ENCODE measurements at places on chromosomes 11 and 22. TPM values are rescaled to one million over a fixed set of nuclear protein-coding genes. Genes with fewer than 3 reads are reported as not detected.

FOLR1 gene
- 5.0 TPM for total RNA-seq

DNA sequence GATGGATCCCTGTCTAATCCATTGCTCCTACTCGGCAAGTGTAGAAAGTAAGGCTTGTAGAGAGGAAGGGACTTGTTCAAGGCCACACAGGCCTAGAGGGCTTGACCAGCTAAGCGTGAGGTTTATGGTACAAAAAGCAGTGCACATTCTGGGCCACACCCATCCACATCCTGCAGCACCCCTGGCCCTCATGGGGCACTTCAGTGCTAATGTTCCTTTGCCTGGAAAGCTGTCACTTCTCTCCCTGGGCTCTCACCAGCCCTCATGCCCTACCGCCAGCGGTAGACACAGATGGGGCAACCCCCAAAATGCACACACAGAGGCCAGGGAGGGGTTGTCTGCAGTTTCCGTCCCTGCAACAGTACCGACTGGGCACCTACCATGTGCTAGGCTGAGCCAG, 7.1 kb upstream of the MGAT3 start:
- H3K4me3 ChIP-seq = no peak overlapping the region
- no peaks in the 10 kb centered on the region for H3K36me3 ChIP-seq
- no peak overlapping the region for H3K27ac ChIP-seq
- peaks cover 35% of the 10 kb centered on the region for H3K4me1 ChIP-seq
- no peak for DNase-seq

UBASH3B gene
- total RNA-seq = 81.9 TPM

MRGPRE gene
- total RNA-seq = not detected

- no peaks in the 10 kb centered on the region for H3K4me1 ChIP-seq
- no peak for DNase-seq
- H3K27ac ChIP-seq = no peak overlapping the region
- no peak overlapping the region for H3K4me3 ChIP-seq
- no peaks in the 10 kb centered on the region for H3K27me3 ChIP-seq
These were observed 684.0 kb downstream of the OPCML start for GRCh38 chr11:132848336-132848735.

DNA sequence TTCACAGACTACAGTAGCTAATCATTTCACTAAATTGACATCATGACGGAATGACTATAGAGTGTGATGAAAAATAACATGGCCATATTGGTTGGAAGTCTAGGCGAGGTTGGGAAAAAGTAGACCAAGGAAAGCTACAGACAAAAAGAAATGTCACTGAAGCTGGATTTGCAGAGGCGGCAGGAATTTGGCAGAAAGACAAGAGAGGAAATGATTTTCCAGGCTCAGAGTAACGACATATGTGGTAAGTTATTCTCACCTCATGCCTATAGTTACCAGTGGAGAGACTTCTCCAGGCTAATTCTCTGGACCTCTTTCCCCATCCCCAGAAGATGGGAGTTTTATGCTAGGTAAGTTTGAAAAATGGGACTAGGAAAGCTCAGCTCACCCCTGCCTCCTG, 1005.8 kb upstream of the CCDC90B start:
- DNase-seq = no peak
- no peak overlapping the region for H3K27ac ChIP-seq
- no peak overlapping the region for H3K4me3 ChIP-seq
- H3K27me3 ChIP-seq = no peaks in the 10 kb centered on the region

GRCh38 chr11:72812967-72813739, 1.1 kb upstream of the ATG16L2 start:
- peak overlapping the region; percentile 85 for H3K4me3 ChIP-seq
- DNase-seq = peak; percentile 70
- H3K27me3 ChIP-seq = no peaks in the 10 kb centered on the region
- peak overlapping the region; percentile 74 for H3K27ac ChIP-seq

DNA sequence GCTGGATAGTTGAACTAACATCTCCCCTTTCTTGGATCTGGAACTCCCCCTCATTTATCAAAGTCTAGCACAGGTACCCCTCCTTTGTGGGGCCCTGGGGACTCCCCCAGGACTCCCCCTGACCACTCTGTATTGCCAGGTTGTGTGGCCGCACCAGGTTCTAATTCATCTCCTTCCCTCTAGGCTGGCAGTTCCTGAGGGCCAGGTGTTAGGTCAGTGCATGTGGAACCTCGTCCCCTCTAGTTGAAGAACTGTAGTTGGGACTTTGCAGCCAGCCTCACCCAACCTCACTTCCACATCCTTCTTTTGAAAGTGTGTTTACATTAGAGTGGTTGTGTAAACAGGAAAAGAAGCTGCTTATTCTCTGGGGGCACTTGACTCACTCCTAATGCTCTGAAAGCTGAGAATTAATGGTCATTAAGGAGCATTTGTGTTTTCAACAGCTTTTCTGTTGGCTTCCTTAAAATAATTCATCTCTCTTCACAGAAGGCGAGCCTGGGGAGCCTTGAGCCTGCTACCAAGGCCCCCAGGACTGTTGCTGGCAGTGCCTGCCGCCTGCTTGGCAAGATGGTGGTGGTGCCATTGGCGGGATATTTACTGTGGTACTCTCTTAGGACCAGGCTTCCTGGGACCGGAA, 11.8 kb downstream of the UPB1 start:
- H3K36me3 ChIP-seq = no peaks in the 10 kb centered on the region
- H3K4me1 ChIP-seq = peaks cover 80% of the 10 kb centered on the region
- DNase-seq = peak; percentile 88
- H3K4me3 ChIP-seq = no peak overlapping the region

DNA sequence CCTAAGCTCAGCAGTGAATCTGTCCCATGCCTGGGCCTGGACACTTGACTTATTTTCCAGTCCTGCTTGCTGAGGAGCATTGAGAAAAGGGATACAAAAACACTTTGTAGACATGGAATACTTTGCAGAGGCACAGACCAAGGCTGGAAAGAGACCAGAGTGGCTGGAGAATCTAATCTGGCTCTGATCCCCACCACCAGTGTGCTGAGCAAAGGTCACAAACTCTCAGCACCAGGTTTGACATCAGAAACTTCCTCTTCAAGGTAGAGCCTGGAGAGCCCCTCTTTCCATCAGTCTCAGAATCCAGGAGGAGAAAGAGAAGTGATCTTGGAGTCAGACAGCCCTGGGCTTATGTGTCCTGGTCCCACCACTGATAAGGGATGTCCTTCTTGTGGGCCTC, 53.5 kb downstream of the ISX start:
- no peak overlapping the region for H3K27ac ChIP-seq
- H3K4me1 ChIP-seq = no peaks in the 10 kb centered on the region
- H3K27me3 ChIP-seq = peaks cover 88% of the 10 kb centered on the region
- DNase-seq = no peak
- H3K4me3 ChIP-seq = no peak overlapping the region
- H3K36me3 ChIP-seq = no peaks in the 10 kb centered on the region

POU2AF1 gene
- not detected for total RNA-seq

DNA sequence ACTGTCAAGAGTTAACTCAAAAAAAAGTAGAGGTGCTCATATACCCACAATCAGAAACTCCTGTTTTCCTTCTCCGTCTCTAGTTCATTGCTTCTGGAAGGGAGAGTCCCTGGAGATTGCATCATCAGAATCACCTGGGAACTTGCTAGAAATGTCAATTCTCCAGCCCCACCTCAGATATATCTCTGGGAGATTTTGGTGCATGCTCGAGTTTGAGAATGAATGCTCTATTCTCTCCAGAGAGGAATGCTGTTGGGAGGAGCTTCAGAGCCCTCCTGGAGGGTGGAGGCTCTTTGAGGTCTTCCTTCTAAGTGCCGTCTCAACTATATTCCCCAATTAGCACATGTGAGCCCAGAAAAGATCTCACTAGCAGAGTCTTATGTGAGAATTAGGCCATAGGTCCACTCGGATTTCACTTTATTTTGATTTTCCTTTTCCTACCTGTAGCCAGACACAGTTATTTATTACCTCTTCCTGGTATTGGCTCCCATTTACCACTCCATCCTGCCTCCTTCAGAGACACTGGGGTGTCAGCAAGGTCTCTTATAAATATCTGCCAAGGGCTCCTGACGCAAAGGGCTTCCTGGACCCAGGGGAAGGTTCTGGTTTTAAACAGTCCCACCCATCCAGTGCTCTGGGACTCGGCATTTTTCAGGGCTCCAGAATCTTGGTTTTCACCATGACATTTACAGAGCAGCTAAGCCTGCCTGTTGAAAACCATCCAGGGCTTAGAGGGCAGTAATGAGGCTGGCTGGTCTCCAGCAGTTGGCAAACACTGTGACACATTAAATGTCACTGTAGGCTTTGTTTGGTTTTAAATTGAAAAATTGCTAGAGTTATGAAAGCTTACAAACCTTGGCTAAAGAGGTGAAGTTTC, 136.2 kb downstream of the CD44 start:
- no peak overlapping the region for H3K4me3 ChIP-seq
- no peak overlapping the region for H3K27ac ChIP-seq
- H3K27me3 ChIP-seq = no peaks in the 10 kb centered on the region
- H3K4me1 ChIP-seq = peaks cover 21% of the 10 kb centered on the region
- DNase-seq = peak; percentile 45
- no peaks in the 10 kb centered on the region for H3K36me3 ChIP-seq

DNA sequence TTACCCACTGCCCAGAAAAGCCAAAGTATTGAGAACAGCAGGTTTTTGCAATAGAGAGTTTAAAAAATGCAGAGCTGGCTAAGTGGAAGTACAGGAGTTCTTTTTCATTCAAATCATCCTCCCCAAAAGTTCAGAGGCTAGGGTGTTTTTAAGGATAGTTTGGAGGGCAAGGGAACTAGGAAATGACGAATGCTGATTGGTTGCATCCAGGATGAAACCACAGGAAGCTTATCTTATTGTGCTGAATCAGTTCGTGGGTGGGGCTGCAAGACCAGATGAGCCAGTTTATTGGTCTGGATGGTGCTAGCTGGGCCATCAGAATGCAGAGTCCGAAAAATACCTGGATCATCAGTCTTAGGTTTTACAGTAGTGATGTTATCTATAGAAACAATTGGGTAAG, 1427.1 kb downstream of the LRRC4C start:
- no peaks in the 10 kb centered on the region for H3K4me1 ChIP-seq
- no peaks in the 10 kb centered on the region for H3K36me3 ChIP-seq
- no peak overlapping the region for H3K27ac ChIP-seq
- DNase-seq = no peak
- H3K4me3 ChIP-seq = no peak overlapping the region

DNA sequence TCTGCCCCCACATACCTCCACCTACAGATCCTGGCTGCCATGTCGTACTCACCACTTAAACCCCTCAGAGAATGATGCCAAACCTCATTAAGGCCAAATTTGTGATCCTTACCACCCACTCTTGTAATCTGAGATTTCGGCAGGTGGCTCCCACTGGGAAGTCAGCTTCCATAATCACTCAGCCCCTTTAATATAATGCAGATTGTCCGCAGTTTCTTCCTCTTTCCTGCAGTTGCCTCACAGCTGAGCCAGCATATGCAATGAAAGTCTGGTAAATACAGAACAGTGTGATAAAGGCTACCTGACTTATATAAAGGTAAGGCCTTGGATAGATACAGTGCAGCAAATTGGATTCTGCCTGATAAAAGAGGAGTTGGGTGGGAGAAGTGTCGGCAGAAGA, 515.2 kb upstream of the TENM4 start:
- H3K27ac ChIP-seq = no peak overlapping the region
- no peak overlapping the region for H3K4me3 ChIP-seq
- H3K36me3 ChIP-seq = no peaks in the 10 kb centered on the region
- H3K4me1 ChIP-seq = no peaks in the 10 kb centered on the region

GRCh38 chr22:20165421-20165820, 14.6 kb upstream of the CCDC188 start:
- H3K36me3 ChIP-seq = no peaks in the 10 kb centered on the region
- no peaks in the 10 kb centered on the region for H3K4me1 ChIP-seq
- H3K27me3 ChIP-seq = peaks cover 13% of the 10 kb centered on the region
- no peak overlapping the region for H3K27ac ChIP-seq
- DNase-seq = no peak

GAB4 gene
- not detected for total RNA-seq

GPR152 gene
- total RNA-seq = not detected

DNA sequence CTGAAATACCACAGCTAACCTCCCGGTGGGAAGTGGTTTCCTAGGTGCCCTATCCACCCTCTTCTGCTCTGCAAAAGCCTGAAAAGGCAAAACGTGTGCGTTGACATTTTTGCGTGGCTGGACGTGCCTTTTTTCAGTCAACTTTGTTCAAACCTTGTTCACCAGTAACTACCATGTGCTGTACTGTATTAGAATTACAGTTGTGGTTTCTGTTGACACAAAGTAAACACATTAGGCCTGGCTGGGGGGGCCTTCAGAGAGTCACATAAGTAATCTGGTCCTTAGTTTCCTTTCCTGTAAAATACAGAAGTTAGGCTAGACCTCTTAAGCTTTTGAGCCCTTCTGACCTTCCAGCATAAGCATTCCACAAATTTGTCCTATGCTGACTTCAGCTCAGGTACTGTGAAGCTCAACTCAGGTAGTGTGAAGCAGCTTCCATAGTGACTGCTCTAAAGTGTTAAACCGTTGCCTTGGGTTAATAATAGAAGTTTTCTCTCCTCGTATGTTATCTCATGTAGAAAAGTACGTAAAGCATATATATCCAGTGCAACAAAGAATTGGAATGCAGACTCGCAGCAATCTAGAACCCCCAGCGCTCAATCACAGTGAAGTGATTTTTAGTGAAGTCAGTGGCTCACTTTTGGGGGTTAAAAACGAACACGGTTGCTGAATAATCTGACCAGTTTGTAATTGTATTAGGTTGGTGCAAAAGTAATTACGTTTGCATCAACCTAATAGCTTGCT, 1.8 kb downstream of the EWSR1 start:
- peak overlapping the region; percentile 94 for H3K27ac ChIP-seq
- H3K27me3 ChIP-seq = no peaks in the 10 kb centered on the region
- peak overlapping the region; percentile 88 for H3K4me3 ChIP-seq
- no peak for DNase-seq

C22orf31 gene
- not detected for total RNA-seq

- H3K4me3 ChIP-seq = no peak overlapping the region
- no peaks in the 10 kb centered on the region for H3K36me3 ChIP-seq
- H3K27ac ChIP-seq = no peak overlapping the region
- H3K27me3 ChIP-seq = no peaks in the 10 kb centered on the region
- no peak for DNase-seq
- H3K4me1 ChIP-seq = peaks cover 20% of the 10 kb centered on the region
These were observed 4.7 kb upstream of the PCF11 start for GRCh38 chr11:83152264-83152663.

DNA sequence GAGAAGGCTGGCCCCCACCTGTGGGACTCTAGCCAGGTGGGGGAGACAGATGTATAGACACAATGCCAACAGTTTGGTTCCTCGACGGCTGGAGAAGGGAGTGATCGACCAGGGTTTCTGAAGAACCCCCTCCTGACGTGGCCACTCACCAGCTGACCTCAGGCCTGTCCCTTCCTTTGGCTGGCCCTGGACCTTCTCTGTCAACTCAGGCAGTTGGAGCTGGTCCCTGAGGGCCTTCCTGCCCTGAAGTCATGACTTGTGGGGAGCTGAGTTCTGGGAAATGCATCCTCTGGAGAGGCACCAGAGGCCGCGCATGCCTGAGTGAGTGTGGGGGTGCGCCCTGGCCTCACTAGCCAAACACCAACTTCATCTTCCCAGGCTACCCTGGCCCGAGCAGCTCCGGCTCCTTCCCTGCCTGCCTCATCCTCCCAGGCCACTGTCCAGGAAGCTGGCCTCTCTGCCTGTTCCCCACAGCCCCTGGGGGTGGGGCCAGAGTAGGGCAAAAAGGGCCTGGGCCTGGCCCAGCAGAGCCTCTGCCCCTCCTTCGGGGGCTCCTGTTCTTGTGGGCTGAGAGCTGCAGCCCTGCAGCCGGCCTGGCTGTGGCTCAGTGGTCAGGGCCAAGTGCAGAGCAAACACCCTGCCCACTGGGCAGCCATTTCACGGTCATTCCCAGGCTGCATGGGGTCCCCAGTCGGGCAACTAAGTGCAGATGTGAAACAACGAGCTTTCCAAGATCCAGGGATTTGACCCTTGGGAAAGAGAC, 23.6 kb downstream of the TXN2 start:
- H3K27me3 ChIP-seq = no peaks in the 10 kb centered on the region
- DNase-seq = peak; percentile 32
- H3K27ac ChIP-seq = no peak overlapping the region
- no peak overlapping the region for H3K4me3 ChIP-seq
- no peaks in the 10 kb centered on the region for H3K36me3 ChIP-seq
- H3K4me1 ChIP-seq = peaks cover 70% of the 10 kb centered on the region

Data from PC-9 (cell line).